CD4-positive, alpha-beta memory T cell (primary cell): ENCODE measurements at places on chromosomes 16 and 17.

GRCh38 chr16:50819706-50820105, 77.8 kb downstream of the CYLD start:
- DNase-seq = no peak

DNA sequence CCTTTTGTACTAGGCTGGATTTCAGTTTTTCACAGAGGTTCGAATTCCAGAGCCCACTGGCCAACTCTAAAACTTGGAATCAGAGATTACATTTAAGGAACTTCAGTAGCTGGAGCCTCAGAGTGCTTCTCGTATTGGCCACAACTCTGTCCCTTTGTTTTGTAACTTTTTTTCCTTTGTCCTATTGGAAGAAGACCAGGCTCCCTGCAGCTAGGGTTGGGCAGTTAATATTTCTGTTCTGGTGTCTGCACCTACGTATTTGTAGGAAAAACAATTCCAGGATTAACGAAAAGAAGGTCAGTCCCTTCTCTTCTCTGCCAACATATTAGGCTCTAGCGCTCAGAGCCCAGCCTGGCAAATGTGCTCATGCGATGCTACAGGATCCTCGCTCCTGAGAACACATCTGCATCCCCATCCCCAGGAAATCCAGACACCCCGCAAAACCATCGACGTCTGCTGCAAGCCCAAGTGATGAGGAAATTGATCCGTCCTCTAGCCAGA, 1.9 kb downstream of the CDH11 start:
- DNase-seq = no peak

DNA sequence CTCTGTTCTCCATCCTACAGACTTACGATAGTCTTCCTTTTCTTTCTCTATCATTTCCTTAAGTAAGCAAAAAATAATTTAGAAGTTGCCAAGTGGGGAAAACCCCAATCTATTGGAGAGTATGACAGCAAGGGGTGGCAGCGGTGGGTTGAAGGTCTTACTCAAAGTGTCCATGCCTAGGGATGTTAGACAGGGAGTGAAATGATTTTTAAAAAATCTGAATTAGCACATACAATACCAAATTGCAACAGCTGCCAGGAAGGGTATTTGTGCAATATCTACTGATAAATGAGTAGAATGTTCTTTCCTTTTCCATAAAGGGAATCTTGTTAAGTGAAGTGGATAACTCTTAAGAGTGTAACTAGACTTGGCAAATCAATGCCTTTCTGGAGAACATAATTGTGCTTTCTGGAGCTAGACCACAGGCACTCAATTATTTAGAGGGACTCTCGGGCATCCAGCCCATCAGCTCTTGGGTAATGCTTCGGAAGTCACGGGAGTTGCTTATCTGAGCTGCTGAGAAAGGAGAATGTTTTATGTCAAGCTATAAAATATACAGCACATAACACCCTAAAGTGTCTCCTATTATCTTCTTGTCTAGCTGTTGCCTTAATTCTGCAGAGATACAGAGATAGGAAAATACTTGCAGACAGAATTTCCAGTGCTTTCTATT, 151.5 kb downstream of the KCNJ2 start:
- no peak for DNase-seq

DNA sequence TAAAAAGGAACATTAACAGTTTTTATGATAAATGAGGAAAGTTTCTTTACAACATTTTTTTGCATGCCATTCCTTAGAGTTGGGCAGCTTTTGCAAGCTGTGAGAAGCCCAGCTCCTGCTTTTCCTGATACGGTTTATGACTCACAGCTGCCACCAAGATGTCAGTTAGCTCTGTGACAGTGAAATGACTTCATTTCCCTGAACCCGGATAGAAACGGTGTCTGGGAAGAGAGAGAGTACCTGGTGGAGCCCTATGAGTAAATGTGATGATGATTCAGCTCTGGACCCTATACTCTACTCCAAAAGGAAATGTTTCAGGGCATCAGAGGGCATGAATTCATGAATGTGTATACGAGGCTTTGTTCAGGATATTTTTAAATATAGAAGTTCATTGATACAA, 366.3 kb upstream of the HSBP1 start:
- DNase-seq = no peak

GRCh38 chr16:22322741-22323140, 25.5 kb downstream of the POLR3E start:
- no peak for DNase-seq

DNA sequence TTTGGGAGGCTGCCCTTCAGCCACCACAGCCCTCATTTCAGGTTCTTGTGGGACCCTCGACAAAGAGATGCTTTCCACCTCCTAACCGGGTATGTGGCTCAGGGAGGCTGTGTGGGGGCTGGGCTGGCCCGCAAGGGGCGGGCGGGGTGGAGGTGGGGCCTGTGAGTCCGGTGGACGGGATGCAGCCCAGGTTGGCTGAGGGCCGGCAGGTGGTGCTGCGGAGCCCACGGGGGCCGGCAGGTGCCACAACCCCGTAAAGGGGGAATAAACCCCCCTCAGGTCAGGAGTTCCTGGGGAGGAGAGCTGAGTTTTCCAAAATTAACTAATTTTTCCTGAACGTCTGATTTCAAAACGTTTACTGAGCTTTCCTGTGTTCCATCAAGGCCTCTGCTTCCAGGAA, 4.9 kb upstream of the CIAO3 start:
- DNase-seq = no peak

DNA sequence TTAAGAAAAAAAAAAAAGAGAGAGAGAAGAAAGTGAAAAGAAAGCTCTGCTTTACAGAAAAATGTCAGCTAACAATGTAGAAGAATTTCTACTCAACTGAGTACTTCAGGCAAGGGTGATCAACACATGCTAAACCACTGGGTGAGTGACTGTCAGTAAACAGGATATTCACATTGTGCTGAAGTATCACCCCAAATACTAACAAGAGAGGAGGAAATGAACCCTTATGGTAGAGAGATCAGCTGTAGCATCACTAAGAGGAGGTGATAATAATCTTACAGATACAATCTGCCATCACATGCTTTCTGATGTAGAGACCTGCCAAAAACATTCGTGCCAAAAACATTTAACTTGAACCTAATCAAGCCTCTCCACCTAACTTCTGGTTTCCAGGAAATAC, 30.7 kb upstream of the ICAM2 start:
- DNase-seq = peak; percentile 73

DNA sequence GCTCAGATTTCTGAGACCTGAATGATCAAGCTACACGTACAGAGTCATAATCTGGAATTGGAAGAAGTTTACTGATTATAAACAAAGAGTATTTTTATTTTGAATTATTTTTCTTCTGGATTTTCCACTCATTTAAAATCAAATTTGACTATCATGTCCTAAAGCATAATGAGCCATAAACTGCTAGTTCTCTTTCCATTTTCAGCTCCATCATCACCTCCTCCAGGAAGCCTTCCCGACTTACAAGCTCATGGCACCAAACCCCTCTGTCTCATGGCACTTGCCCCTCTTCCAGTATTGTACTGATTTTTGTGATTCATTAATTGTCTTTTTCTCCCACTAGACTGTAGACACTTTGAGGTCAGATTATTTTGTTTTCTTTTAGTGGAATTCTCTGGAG, 35.9 kb downstream of the IRX6 start:
- DNase-seq = no peak

GRCh38 chr17:18187226-18187625, 3.6 kb downstream of the ALKBH5 start:
- DNase-seq = no peak

- DNase-seq = peak; percentile 29
These were observed 59.1 kb downstream of the TIMM22 start for GRCh38 chr17:1055751-1056645.

GRCh38 chr17:65079489-65079900, 23.0 kb upstream of the GNA13 start:
- DNase-seq = no peak
